ENCODE measurements at places on chromosomes 2 and 18.

DNA sequence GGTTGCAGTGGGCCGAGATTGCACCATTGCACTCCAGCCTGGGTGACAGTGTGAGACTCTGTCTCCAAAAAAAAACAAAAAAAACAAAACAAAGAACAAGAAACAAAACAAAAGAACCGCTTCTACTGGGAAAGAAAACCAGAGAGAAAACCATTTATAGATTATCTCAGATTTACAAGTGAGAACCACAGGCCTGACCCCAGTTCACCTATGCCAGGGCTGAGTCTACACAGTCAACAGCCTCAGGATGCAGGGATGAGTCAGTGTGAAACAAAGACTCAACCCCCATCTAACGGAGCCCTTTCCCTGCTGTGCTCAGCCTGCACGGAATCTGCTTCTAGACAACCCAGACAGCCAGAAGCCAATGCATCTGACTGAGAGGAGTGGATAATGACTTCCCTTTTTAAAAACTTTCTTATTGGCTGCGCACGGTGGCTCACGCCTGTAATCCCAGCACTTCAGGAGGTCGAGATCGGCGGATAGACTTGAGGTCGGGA is 25.5 kb upstream of the YWHAQ start:
- no peak for DNase-seq

GRCh38 chr18:4181882-4182568 is 273.1 kb downstream of the DLGAP1 start:
- DNase-seq: no peak

GRCh38 chr2:43383533-43383932 is 157.1 kb upstream of the ZFP36L2 start:
- no peak for DNase-seq

- no peak for DNase-seq
These were observed 50.7 kb upstream of the OTX1 start for GRCh38 chr2:62999905-63000304.

- DNase-seq: no peak
These were observed 35.1 kb upstream of the CYRIA start for GRCh38 chr2:16700551-16701259.

GRCh38 chr2:192016265-192016664 is 169.4 kb upstream of the CAVIN2 start:
- no peak for DNase-seq

DNA sequence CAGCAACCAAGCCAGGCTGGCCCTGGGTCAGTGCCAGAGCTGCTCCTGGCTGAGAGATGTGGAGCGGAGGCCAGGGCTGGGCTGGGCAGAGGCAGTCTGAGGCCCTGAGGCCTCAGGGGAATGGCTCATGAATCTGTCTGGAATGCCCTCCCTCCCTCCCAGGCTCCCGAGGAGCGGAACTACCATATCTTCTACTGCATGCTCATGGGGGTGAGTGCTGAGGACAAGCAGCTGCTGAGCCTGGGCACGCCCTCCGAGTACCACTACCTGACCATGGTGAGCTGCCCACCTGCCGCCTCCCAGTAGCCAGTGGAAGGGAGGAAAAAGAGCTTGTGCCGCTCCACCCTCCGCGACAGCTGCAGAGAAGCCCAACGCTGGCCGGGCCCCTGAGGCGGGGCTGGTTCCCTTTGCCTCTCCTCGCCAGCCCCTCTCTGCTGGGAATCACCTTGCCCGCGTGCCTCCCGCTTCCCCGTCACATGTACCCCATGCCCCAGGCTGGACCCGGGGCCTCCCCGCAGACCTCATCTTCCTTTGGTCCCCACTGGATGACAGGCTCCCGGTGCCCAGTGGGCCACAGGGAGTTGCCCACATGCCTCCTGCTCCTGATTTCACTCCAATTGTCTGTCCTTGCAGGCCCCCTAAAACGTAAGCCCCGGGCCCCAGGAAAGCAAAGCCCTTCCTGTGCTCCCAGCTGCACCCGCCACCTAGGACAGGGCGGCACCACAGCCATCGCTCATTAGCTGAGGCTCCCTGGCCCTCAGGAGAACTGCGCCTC is 41.1 kb downstream of the MYO7B start:
- peak; percentile 49 for DNase-seq

DNA sequence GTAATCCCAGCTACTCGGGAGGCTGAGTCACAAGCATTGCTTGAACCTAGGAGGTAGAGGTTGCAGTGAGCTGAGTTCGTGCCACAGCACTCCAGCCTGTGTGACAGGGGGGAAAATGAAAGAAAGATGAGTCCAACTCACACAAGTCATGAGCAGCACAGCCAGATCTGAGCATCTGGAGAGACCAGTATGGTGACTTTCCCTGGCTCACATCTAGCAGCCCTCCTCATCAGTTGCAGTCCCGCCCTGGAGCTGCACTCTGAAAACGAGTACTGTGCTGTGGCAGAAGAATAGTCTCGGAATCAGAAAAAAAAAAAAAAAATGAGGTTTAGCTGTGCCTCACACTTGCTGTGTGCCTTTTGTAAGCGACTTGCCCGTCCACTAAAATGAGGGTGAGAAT is 74.4 kb upstream of the TRIB2 start:
- DNase-seq: no peak

- no peak for DNase-seq
These were observed 42.4 kb upstream of the BIN1 start for GRCh38 chr2:127149384-127149783.

DNA sequence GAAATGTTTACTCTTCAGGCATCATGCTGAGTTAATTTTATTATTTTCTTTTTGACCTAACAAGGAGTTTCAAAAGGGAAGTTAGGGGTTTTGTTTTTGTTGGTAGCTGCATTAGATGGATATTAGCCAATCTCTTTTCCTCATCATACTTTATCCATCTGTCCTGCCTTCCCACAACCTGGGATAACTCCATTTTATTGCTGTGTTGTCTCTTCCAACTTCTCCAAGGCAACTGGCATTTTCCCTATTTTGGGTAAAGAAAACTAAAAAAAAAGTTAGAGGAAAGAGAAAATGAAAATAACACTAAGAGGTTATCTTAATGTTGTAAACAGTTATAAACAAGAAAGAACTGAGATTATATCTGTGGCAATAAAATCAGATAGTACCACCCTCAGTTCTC is 147.0 kb downstream of the PID1 start:
- no peak for DNase-seq

GRCh38 chr2:100812116-100812515 is 7.8 kb upstream of the NPAS2 start:
- DNase-seq: no peak

DNA sequence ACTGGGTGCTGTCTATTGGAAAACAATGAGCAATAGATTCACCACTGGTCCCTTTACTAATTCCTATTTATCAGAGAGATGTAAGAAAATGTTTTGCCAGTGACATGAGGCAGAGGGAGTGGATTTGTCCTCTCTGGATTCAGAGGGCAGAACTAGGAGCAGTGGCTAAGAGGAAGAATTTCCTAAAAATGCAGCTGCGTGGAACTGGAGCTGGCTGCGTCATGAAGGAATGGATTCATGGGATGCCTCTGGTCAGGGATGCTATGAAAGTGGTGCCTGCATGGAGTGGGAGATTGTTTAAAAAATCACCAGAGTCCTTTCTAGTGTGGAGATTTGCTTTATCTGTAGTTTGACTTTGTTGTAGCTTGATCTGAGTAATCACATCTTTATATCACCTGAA is 78.3 kb downstream of the ARHGEF33 start:
- no peak for DNase-seq

- no peak for DNase-seq
These were observed 363.3 kb downstream of the TNS1 start for GRCh38 chr2:217639481-217639880.

DNA sequence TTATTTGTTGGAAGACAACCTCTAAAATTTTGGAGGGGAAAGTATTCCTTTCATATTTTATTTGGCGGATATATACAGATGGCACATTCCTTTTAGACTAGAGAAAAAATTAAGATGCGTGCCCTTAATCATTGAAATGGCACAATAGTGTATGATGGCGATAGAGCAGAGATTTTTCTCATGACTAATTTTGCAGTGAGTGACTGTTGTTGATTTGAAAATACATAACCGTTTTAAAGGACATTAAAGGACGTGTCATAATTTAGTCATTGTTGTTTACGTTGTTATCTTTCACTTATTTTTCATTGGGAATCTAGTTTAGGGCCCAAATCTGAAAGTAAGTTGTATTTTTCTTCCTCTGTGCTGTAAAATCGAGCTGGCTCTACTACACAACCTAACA is 61.7 kb downstream of the CERS6 start:
- no peak for DNase-seq

DNA sequence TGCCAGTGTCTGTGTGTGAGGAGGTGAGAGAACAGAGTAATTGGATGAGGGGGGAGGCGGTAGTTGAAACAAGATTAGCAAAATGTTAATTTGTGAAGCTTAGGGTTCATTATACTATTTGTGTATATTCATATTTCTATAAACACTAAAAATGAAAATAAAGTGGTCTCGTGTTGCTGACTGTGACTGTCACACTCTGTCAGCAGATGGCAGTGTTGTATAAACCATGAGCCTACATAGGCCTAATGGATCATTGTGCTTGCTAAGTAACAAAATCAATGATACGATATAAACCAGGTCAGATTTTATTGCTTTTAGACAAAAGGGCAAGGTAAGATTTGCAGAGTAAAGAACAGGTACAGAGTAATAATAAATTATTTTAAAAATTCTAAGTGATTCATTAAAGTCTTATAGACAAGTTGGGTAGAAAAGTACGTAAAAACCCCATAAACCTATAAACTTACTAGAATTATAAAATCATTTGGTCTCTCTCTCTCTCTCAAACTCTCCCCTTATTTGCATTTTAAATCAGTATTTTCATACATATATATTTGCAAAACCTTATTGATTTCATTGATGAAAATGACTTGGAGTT is 182.7 kb downstream of the RPIA start:
- no peak for DNase-seq

- no peak for DNase-seq
These were observed at the start of gene NYAP2 for GRCh38 chr2:225399504-225399903. NYAP2 (plus strand) TSS chr2:225399710; CDS start chr2:225408881, 9,171 bp downstream.

DNA sequence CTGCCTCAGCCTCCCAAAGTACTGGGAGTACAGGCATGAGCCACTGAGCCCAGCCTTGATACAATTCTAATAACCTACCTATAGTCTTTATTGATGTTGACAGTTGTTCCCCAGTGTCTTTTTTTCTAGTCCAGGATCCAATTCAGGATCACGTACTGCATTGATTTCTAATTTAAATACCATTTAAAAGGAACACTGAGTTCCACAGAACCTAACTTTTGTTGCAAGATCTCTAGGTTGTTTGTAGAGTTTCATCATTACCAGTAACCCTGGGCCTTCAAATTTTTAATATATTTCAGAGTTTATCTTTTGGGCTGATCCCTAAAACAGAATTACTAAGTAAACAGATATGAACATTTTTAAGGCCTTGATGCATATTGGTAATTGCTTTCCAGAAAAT is 21.1 kb upstream of the TMBIM1 start:
- DNase-seq: no peak

GRCh38 chr2:529424-529823 is 147.8 kb downstream of the TMEM18 start:
- no peak for DNase-seq

DNA sequence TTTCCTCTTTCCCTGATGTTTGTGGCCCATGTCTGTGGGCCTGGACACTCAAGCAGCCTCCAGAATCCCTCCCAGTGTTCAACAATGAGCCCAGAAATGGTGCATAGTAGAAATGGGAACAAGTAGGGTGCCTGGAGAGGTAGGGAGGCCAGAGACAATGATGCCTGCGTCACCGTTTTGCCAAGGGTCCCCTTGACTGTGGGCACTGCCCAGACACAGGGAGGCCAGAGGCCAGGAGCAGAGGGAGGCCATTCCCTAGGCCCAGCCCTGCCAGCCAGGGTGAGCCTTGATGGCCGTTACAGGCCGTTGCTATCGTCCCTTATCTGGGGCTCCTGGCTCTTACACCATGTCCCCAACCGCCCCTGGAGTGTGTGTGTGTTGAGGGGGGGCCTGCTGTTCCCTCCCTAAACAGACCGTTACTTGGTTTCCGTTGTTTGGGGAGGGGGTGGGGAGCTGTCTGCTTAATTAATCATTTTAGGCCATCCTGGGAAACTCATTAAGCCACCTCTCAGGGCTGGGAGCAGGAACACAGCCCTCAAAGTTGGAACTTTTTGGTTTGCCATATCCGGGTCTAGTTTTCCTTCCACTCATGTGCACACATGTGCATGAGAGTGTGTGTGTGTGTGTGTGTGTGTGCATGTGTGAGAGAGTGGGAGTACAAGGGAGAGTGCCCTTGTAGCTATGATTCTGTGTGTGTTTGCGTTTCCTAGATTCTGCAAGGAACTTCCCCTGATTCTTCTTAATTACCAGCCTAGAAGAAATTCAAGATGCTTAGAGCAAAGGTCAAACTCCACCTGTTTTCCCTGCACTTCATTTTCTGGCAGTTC is 135.2 kb upstream of the HAAO start:
- no peak for DNase-seq

DNA sequence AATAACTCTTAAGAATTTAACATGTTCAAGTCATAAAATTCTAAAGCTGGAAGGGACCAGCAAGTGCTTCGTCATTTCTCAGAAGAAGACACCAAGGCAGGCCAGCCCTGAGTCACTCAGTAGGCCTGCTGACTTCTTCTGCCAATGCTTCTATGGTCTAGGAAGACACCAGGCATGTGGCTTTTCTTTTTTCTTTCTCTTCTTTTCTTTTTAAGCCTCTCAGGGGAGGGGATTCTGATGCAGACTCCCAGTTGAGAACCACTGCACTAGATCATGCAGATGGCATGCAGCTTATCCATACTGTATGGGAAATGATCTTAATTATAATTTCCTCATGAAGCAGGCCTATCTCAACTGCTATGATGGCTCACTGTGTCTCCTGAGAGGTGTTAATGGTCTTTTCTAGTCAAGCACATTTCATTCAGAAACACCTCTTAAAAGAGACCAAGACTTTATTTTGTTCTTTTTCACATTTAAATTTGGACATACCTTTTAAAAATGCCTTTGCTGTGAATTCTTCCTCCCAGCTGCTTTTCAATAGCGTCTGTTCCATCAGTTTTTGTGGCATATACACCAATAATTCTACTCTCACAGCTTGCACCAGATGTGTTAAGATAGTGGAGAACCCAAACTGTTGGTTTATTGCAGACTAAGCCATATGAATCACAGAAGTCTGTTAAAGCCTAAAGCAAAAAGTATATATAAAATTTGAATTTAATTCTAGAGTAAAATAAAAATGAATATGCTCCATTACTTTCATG is 11.3 kb downstream of the KCTD18 start:
- DNase-seq: no peak

GRCh38 chr2:176642074-176642473 is 372.8 kb downstream of the MTX2 start:
- no peak for DNase-seq

DNA sequence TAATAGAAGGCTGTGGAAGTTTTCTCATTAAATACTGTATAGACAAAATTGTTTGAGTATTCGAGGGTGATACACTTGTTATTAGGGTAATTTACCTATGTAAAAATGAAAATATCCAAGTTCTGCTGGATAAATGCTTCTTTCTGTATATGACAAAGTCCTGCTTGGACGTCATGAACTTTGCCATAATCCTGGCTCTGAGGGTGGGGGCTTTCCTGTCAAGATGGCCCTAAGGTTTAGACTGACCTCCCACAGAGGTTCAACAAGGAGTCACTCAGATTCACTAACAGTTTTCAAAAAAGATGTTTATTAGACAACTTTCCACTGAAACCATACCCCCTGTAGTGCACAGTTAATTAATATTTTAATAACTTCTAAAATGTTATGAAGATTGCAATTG is 52.5 kb upstream of the NABP1 start:
- no peak for DNase-seq

Data from hypothalamus (tissue), 51 donors.